T-helper 2 cell treated with Interferon-gamma antibody and Interleukin-4, amounts not matched to agents 100 ng/mL and 5 ng/mL, for 36 hours (primary cell): ENCODE measurements at places on chromosomes 11 and 22. TPM values are rescaled to one million over a fixed set of nuclear protein-coding genes. Genes with fewer than 3 reads are reported as not detected.

Gene TTC28
- 1.1 and 1.4 TPM in 2 replicates for total RNA-seq

Gene DEFB131B
- not detected in 2 replicates for total RNA-seq

Gene OR10A2
- total RNA-seq, result not detected in 2 replicates

Gene SPTBN2
- total RNA-seq, result 0.61 and 0.80 TPM in 2 replicates

Gene KCNA4
- not detected in 2 replicates for total RNA-seq

Gene RHOG
- total RNA-seq, result 150 TPM in 2 replicates

Gene OR52H1
- total RNA-seq, result not detected in 2 replicates

Gene GRM5
- total RNA-seq, result not detected in 2 replicates

Gene OR4D5
- not detected in 2 replicates for total RNA-seq

Gene OR52E8
- total RNA-seq, result not detected in 2 replicates

Gene SULT4A1
- 0.25 TPM in 1 of 2 replicates, not detected in the other for total RNA-seq

Gene DDI1
- total RNA-seq, result not detected in 2 replicates

Gene RIC8A
- total RNA-seq, result 106 and 116 TPM in 2 replicates
